ENCODE measurements at places on chromosomes 5 and 9.

DNA sequence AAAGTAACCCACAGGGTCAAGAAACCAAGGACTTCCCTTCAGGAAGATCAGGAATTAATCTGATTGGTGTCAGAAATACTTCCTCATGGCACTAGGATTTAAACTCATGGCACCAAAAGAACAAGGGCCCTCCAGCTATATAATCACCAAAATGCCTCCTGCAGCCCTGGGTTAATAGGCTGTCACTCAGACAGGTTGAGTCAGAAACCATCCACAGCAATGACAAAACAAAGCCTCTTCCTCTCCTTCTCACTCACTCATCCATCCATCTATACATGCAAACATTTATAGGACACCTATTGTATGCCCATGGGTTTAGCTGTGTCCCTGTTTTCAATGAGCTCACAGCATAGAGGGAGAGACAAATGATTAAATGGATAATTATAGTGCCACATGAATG, 62.5 kb upstream of the SPOCK1 start:
- DNase-seq: no peak

DNA sequence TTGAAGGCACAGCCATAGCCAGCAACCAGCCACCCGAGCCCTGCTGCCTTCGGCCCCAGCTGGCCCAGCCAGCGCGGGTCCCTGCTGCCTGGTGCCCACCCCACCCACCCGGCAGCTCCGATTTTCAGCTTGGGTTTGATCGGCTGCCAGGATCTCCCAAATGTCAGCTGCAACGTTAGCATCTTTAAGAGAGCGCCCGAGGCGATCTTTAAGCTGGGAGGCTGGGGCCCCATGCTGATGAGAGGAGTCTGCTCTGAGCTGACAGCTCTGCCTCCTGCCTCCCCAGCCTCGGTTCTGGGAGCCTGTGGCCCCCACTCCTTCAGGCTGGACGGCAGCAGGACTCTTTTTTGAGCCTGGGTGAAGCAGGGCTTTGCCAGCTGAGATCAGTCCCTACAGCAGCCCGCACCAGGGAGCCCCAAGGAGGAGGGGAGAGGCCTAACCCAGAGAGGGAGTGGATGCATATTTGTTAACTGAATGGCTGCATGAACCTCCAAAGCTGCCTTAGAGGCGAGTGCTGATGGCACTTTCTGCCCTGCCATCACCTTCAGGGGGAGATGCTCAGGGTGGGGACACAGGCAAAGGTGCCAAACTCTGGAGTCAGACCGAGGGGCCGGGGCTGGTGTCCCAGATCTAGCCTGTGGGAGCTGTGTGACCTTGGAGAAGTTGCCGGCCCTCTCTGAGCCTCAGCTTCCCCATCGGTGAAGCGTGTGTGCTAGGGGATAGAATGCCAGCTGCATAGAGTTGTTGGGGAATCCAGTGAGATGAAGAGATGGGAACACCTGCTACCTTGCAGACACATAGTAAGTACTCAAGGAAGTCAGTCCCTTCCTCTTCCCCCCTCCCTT, 165.5 kb downstream of the C9orf50 start:
- DNase-seq: no peak

DNA sequence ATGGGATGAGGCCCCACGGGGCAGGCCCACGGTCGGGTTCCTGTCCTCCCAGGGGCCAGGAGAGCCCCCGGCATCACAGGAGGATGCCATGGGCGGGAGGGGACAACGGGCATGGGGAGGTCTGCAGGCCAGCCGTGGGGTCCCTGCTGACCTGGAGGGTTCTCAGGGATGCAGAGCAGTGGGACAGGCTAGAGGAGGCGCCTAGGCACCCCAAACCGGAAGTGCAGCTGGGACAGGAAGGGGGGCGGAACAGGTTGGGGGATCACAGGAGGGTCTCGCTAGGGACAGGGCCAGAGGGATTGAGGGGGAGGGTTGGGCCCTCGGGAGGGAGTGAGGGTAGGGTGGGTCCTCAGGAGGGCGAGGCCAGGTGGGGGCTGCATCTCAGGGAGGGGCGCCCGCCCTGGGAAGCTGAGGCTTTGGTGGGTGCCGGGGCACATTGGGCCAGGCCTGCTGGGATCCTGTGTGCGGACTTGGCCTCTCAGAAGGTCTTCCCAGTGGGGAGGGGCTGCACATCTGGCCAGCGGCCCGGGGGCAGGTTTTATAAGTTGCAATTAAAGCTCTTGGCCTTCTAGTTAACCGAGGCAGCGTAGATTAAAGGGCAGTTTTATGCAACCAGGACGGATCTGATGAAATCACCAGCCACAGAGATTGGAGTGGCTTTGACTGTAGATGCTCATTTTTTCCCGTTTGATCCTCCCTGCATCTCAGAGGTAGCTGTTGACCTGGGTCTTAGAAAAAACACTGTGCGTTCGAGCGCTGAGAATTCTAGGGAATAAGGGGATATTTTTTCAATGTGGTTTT, 20.1 kb downstream of the NKD2 start:
- no peak for DNase-seq

- DNase-seq: no peak
Measured at GRCh38 chr5:98804066-98804465, 30.6 kb downstream of the RGMB start.

GRCh38 chr5:26237489-26237888, 800.9 kb downstream of the CDH9 start:
- no peak for DNase-seq

DNA sequence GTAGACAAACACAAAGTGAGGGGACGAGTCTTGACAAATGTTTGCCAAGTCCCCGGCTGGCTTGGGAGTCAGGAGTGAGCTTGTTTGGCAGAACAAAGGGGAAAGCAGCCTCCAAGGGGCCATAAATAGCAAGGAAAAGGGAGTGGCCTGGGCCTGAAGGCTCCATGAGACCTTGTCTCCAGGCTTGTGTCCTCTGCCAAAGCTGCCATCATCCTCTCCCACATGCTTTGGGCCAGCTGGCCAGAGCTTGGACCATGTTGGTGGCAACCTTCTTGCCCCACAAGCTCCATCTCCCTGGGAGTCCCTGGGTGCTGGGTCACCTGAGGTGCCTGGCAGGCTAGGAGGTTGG, 13.3 kb upstream of the PITX1 start:
- DNase-seq: no peak

- DNase-seq: no peak
Measured at GRCh38 chr9:20591223-20591622, 31.1 kb downstream of the MLLT3 start.

- DNase-seq: no peak
Measured at GRCh38 chr9:79580055-79580454, 8.3 kb downstream of the TLE4 start.

DNA sequence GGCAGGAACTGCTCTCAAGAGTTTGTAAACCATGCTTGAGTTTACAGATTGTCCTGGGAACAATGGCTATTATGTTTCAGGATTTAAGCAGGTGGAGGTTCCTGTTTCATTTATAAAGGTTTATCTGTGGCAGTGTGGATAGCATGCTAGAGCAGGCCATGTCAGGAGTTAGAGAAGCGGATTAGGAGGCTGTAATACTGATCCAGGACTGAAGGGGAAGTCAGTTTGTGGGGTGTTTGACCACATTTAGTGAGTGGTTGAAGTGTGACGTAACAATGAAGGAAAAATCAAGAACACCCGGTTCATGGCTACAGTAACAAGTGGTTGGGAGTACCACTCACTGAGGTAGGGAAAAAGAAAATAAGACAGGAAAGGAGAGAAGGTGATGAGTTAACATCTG, 299.0 kb downstream of the TLR4 start:
- no peak for DNase-seq

DNA sequence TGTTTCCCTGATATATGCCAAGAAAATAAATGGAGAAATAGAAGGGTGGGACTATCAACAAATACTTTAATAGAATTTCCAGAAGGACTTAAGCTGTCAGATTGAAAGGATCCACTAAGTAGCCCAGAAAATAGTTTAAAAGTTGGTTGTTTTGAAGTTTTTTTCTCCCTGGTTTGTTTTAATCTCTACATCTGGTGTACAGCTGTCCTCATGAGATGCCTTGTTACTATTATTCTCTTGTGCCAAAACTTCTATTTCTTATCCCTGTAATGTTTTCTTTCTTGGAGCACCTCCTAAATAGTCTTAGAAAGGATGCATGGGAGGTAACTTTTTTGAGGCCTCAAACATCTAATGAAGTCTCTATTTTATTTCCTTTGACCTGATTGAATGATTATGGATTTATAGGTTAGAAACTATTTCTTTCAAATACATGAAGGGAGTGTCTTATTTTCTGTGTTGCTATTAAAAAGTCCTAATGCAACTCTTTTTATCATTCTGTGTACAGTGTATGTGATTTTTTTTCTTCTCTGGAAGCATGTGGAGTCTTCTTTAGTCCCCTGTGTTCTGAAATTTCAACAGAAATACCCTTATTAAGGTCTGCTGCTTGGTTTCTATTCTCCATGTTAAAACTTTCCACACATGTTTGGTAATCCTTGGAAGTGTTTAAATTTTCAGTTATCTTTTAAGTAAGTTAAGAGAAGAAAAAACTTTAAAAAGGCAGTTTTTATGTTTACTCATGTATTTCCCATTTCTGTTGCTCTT, 140.0 kb upstream of the CDKN2B start:
- DNase-seq: no peak

DNA sequence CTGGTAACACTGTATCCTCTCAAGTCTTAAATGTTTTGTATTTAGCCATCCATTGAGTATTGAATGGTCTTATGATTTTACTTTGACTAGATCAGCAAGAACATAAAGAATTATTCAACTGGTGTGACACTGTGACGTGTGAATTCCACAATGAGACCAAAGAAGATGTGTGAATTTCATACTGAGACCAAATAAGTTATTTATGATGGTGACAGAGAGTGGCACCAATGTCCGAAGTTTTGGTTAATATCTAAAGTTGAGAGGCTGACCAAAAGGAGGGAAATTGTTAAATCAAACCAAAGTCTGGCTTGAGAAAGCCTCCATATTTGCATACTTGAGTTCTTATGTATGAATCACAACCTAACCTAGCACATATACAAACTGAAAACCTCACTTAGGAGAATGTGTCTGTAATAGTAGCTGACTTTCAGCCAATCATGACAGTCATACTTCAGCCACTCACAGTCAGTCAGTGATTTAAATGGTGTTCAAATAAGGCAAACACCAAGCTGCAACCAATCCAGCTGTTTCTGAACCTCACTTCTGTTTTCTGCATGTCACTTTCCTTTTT, 31.5 kb upstream of the FAM170A start:
- no peak for DNase-seq

DNA sequence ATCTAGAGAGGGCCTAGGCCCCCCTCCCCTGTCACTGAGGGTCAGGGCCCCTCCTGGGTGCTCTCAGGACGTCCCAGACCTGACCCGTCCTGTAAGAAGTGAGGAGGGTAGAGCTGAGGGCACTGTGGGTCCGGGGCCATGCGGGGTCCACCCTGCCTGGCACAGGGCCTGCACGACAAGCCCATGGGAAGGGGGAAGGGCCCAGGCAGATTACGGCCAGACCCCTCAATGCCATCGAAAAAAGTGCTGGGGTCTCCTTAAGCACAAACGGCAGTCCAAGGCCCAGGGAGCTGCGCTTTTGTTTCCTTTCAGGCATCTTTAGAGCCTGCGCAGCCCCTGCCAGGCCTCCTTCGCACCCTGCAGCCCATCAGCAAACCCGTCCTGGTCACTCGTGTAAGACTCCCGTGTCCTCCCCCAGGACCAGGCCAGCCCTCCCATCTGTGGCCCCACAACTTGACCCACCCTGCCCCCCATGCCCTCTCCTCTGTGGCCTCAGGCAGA, 4.4 kb upstream of the EXOC3 start:
- peak; percentile 19 for DNase-seq

- DNase-seq: no peak
Measured at GRCh38 chr5:7329141-7329540, 66.8 kb upstream of the ADCY2 start.

- DNase-seq: no peak
Measured at GRCh38 chr5:139137697-139138096, 60.5 kb downstream of the SIL1 start.

DNA sequence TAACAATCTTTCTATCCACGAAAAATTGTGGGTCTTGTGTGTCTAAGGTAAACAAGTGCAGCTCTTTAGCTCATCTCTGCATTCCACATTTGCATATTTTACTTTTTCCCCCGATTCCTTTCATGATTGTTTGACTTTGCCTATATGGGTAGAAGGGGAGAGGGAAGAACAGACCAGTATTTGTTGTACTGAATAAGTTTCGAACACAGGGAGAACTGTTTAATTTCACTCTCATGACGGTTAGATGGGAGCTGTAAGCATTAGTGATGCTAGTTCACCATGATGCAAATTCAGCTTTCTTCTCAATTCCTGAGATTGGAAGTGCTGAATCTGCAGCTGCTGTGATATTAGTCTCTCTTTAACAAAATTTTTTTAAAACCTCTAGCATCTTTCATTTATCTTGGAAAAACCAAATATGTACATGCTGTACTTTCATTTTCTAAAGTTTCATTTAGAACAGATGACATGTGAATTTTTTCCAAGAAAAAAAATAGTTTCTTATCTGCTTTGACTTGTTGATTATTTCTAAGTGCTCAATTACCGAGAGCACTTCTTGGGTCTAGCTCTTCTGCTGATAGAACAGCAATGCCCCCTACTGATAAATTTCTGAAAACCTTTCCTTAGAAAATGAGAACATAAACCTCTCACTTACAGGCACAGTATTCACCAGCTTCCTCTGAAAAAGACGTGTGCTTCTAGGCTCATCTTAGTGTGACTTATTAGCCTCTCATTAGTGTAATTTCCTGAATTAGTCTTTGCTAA, 149.5 kb downstream of the BAAT start:
- no peak for DNase-seq

DNA sequence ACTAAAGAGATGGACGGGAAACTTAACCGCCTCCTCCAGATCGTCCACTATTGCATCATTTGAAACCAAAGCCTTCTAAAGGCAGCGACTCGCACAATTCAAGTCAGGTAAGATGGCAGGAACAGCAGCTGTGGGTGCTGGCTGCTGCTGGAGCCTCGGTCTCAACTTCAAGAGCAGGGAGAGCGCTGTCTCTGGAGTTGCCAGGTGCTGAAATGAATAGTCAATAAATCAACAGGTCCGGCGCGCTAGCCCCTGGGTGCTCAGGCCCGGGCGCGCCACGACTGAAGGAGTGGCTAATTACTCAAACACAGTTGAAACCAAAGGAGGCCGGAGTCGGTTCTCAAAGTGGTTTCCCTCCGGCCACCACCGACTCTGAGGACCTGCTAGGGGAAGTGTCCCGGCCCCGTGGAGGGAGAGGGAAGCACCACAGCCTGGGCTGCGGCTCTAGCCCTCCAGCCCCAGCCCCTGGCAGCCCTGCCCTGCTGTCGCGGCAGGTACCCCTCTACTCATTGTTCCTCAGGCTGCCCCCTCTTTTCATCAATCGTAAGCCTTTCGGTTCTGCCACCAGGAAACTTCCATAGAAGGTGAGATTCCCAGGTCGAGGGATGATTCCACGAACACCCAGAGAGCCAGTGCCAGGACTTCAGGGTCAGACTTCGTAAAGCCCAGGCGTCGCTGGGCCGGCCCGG, 804 bp downstream of the TTC39B start:
- DNase-seq: peak; percentile 64

DNA sequence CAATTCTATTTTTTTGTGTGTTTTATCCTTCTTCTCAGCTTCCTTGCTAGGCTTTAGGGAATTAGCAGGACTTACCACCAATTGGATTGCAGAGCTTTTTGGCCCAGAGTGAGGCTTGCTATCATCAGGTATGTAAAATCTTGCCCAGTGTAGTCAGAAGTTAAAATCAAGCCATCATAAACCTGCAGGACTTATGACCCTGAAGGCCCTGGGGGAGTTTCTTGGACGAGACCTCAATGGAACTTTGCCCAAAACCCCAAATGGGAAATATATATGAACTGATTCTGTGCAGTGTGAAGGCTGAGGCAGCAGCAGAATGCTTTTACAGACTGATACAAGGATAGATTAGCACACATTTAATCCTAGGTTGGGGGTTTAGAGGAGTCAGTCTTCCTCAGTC, 287.0 kb downstream of the SH3GL2 start:
- DNase-seq: peak; percentile 40
